Activated naive CD4-positive, alpha-beta T cell treated with anti-CD3 and anti-CD28 coated beads, Interleukin-2, amount 10 ng/mL, durations not matched to agents 7 days and 5 days (primary cell): ENCODE measurements at places on chromosomes 11 and 22.

DNA sequence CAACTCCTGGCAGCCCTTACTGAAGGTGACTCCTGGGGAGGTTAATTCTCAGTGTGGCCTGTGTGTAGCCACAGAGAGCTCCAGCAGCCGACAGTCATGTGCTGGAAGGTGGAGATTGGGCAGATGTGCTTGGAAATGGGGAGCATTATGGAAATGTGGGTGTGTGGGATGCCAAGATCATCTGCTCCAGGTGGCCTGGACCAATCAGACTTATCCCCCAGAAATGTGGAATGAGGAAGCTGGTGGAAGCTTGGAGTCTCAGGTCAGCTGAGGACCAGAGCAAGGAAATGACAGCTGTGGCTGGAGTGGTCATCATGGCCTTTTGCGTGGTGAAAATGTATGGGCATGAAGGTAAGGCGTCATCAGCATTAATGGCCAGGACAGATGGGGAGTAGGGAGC lies 234.0 kb downstream of the MIAT start:
- no peak for DNase-seq

GRCh38 chr22:46362203-46362933 lies 26.9 kb downstream of the TRMU start:
- no peak for DNase-seq

- DNase-seq = no peak
Measured at GRCh38 chr11:101321222-101321621, 191.6 kb upstream of the PGR start.

- no peak for DNase-seq
Measured at GRCh38 chr11:57294225-57295131, 30.3 kb downstream of the TNKS1BP1 start.

DNA sequence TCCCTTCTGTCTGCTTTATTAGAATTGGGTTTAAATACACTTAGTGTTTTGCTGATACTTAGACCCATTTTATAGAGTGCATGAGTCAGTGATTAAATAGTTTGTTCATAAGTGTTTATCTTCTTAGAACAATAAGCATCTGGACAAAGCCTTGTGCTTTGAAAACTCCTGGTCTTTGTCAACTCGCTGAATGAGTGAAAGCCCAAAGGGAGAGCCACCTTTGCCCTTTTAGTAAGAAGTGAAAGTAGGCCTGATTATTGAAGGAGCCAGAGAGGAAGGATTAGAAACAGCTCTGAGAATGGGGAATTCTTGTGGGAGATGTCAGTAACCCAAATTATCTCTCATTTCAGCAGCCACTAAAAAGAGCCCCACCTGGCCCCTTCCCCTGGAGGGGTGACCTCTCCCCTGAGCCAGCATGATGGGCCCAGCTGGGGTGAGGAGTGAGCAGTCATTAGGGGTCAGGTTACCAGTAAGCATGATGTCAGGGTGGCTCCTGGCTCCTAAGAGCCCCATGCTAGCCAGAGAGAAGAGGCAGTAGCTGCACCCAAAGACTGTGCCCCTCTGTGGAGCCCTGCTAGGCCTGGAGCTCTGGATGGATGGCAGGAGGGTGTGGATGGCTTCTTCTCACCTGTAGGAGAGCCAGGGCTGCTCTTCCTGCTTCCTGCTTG lies 125.1 kb upstream of the E2F8 start:
- no peak for DNase-seq

DNA sequence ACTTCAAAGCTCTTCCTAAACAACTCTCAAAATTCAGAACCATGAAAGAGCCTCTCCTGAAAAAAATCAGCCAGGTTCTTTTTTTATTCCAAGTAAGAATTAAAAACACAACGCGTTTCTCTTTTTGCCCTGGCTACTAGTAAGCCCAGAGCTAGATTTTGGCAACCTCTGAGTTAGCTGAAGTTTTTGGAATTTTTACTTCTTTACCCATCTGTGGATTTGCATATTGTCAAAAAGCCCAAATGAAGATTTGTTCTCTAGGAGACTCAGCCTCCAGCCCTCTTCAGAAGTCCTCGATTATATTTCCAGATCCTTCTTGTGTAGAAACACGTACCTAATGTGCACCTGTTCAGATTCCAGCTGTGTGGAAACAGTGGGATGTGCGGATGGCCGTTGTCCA lies 517.9 kb downstream of the TBC1D22A start:
- no peak for DNase-seq

DNA sequence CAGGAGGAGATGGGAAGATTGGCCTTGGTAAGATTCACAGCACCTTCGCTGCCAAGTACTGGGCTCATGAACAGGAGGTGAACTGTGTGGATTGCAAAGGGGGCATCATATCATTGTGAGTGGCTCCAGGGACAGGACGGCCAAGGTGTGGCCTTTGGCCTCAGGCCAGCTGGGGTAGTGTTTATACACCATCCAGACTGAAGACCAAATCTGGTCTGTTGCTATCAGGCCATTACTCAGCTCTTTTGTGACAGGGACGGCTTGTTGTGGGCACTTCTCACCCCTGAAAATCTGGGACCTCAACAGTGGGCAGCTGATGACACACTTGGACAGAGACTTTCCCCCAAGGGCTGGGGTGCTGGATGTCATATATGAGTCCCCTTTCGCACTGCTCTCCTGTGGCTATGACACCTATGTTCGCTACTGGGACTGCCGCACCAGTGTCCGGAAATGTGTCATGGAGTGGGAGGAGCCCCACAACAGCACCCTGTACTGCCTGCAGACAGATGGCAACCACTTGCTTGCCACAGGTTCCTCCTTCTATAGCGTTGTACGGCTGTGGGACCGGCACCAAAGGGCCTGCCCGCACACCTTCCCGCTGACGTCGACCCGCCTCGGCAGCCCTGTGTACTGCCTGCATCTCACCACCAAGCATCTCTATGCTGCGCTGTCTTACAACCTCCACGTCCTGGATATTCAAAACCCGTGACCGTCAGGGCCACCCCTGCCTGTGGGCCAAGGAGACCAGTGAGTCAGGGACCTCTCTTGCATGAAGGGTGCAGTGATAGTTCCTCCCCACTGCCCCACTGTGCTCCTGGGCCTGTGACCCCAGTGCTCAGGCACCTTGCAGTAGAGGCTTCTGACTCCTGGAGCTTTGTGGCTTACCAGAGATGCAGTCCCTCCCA lies 83.6 kb downstream of the BCR start:
- DNase-seq = peak; percentile 59

- no peak for DNase-seq
Measured at GRCh38 chr22:19483481-19484244, 3.9 kb downstream of the CDC45 start.

GRCh38 chr22:16699326-16699725 lies 106.7 kb upstream of the CCT8L2 start:
- no peak for DNase-seq

DNA sequence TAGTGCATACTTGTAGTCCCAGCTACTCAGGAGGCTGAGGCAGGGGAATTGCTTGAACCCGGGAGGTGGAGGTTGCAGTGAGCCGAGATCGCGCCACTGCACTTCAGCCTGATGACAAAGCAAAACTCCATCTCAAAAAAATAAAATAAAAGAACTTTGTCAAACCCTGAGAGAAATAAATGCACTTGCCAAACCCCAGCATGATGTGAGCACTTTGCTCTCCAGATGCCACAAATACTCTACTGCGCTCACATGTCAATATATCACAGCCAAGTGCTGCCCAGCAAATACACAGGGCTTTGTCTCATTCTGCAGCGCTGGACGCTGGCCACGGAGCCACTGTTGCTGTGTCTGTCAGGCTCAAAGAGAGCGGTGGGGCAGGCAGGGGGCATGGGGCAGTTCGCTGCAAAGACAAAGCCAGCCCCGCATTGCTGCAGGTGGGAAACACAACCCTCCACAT lies 45.1 kb downstream of the AHNAK start:
- DNase-seq = no peak

DNA sequence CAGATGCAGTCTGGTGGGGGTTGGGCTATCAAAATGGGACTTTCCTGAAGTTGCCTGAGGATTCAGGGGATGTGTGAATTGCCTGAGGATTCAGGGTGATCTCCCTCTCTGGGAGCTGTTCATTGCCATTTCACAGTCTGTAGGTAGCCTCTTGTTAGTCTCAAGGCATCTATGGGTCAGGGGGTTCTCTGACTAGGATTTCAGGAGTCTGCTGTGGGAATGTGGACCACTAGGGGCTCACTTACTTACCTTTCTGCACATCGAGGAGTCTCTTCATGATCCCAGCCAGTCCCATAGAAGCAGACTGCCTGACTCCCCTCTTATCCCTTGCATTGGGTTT lies 54.0 kb downstream of the KCNQ1OT1 start:
- no peak for DNase-seq

GRCh38 chr11:129967996-129968395 lies 34.6 kb downstream of the PRDM10 start:
- no peak for DNase-seq

DNA sequence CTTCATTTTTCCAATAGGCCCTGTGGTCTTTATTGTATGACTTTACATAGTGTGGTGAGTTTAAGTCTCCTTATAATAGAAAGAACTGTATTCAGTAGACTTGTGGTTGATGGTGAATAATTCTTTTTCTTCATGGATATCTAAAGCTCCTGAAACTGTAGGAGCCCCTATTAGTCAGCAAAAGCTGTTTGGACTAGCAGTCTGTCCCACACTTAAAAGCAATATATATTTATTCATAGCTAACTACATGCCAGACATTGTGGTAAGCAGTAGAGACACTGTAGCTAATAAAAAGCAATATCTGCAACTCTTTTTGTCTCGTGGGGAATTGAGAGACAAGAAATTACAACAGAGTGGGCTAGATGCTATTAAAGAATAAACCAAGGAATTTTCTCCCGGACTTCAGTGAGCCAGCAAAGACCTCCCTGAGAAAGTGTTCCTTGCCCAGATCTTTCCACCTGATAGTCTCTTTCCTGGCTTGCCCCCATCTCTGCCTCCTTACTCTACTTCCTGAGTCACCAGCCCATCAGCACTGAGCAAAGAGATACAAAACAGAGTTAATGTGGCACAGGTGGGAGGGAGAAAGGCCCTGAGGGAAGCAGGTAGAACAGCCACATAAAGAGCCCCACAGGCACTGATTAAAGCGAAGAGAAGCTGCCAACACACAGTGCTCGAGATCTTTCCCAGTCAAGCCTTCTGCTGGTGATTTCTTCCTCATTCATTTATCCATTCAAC lies 1.4 kb upstream of the OR52W1 start:
- no peak for DNase-seq

DNA sequence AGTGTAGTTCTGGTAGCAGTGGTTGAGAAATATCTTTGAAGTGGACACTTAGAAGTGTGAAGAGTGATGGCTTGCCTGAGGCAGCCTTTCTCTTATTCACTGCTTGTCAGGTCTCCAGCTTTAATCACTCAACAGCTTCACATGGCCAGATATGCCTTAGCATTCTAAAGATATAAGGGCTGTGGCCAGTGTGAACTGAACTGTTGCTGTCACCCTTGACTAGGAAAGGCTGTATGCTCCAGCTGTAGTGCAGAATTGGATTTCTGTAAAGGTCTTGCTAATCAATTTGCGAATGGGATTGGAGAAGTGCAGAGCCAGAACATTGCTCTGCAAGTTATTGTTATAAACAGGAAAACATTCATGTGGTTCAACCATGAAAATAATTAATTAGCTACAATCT lies 266.7 kb downstream of the TMEM135 start:
- no peak for DNase-seq

- no peak for DNase-seq
Measured at GRCh38 chr22:20159076-20159475, 8.2 kb upstream of the CCDC188 start.

GRCh38 chr11:65355013-65355775 lies 643 bp downstream of the TIGD3 start:
- peak; percentile 82 for DNase-seq

DNA sequence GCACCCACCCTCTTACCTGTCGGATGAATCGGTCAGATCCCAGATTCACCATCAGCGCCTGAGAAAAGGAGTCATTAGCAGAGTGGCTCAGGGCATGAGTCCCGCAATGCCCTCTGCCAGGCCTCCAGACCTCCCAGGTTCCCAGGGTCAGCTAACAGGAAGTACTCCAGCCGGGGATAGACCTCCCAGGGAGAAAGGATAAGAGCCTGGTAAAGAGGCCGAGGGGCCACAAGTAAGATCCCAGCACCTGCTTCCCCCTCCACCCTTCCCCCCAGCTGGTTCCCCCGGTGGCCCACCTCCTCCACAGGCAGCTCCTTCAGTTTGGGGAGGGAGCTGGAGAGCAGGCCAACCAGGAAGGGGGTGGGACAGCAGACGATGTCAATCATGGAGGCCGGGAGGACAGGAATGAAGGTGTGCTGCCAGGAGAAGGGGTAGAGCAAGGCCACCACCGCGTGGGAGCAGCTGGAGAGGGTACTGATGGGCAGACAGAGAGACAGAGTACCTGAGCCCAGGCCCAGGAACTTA lies 16.4 kb downstream of the RPL27A start:
- DNase-seq = no peak
